ENCODE measurements at places on chromosomes 7 and 10.

DNA sequence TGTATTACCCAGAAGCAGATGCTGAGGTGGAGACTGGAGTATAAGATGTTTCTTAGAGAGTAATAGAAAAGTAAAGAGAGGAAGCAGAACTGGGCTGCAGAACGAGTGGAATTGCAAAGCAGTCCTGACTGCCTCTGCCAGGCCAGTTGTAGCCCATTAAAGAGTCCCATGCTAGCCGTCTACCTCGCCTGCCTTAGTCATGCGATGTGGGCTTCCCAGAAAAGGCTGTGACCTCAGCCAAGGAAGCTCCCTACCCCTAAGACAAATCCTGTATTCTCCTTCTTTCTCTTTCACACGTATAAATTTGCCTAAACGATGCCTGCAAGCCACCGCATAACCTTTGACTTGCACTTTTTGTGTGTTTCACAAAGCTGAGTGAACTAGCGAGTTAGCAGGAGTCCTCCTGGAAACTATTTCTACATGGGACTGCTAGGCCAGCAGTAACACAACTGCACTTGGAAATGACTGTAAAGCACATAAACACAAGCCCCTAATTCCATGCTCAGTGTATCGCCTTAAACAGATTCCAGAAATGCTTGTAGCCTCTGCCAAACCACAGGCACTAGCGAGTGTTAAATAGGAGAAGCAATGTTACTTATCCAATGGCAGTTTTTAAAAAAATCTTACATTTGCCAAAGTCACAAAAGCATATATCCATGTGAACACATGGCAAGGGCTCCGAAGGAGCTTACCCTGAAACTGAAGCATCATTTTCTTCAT, 47.4 kb upstream of the GNAI1 start:
- H3K4me3 ChIP-seq: no peak overlapping the region
- no peaks in the 10 kb centered on the region for H3K27me3 ChIP-seq
- peaks cover 22% of the 10 kb centered on the region for H3K4me1 ChIP-seq
- DNase-seq: no peak
- no peaks in the 10 kb centered on the region for H3K36me3 ChIP-seq
- H3K27ac ChIP-seq: peak overlapping the region; percentile 76

DNA sequence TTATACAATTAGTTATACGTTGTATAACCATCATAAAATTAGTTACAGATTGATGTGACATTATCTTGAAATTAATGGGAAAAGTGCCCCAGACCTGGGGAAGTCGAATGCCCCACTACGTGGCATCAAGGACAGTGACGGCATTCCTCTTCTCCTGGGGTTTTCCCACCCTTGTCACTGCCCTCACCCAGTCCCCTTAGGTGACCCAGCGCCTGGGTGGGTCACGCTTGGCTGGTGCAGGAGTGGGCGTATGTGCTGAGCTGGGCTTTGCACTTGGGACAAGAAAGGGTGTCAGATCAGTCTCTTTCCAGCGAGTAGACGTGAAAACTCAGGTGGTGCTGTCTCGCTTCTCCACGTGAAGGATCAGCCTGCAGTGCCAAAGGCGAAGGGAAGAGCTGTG, 7.6 kb downstream of the FOXK1 start:
- H3K4me1 ChIP-seq: peaks cover 57% of the 10 kb centered on the region
- H3K4me3 ChIP-seq: no peak overlapping the region
- H3K36me3 ChIP-seq: peaks cover 4% of the 10 kb centered on the region
- no peaks in the 10 kb centered on the region for H3K27me3 ChIP-seq

DNA sequence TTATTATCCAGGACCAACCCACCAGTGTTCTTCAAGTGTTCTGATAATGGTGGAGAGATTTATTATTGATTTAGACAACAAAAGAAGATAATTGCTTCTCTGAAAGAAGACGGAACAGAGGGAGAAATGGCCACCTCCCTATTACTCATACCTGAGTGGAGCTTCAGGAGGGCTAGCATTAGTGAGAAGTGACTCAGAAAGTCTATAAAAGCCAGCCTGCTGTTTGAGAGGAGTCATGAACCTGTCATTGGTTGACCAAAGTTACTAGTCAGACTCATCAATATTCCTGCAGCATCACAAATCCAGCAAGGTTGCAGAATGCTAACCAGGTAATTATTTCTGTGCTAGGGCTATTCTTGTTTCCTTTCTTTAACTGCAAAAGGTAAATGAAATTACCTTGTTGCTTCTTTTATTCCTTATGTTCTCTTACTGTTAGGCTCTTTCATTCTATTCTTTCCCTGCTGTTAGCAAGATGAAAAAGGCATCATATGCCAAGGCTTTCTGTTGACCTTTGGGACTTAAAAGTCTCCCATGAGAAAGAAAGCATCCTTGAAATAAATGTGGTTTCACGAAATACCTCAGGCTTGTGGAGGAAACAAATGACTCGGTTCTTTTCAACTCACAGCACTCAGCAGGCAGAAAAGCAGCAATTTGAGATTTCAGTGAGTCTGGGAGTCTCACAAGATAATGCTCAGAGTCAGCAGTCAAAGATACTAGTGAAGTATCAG, 256.4 kb upstream of the PHYHIPL start:
- peak overlapping the region; percentile 58 for H3K27ac ChIP-seq
- H3K4me1 ChIP-seq: peaks cover 25% of the 10 kb centered on the region
- H3K36me3 ChIP-seq: no peaks in the 10 kb centered on the region

DNA sequence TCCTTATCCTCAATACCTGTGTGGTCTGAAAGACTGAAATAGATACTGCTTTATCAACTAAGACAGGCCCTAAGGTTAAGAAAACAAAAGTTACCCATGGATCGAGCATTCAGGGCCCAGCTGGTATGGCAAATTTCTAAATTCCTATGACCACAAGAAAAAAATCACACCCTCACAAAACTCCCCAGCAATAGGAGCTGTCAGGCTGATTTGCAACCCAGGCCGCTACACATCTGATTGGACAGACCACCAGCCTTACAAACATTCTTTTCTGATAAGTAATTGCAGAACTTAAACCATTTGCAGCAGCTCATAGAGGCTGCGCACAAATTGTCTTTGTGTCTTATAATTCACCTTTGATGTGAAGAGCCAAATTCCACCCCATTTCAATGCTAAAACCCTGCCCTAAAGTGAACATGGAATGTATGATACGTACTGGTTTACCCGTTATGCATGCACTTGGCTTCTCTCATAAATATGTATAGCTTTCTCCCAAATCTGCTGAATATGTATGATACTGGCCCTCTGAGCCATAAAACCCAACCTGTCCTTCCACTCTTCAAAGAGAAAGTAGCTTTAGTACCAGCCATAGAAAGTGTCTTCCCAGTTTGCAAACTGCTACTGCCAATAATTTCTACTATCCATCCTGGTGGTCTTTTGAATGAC, 842.5 kb downstream of the GRID1 start:
- no peak overlapping the region for H3K27ac ChIP-seq
- no peaks in the 10 kb centered on the region for H3K27me3 ChIP-seq
- H3K4me1 ChIP-seq: no peaks in the 10 kb centered on the region
- DNase-seq: no peak
- H3K36me3 ChIP-seq: no peaks in the 10 kb centered on the region

GRCh38 chr7:116629051-116629463, 42.9 kb upstream of the MET start:
- H3K4me1 ChIP-seq: peaks cover 17% of the 10 kb centered on the region
- H3K4me3 ChIP-seq: peak overlapping the region; percentile 26
- no peak for DNase-seq
- peak overlapping the region; percentile 79 for H3K27ac ChIP-seq
- no peaks in the 10 kb centered on the region for H3K36me3 ChIP-seq
- H3K27me3 ChIP-seq: no peaks in the 10 kb centered on the region

- no peaks in the 10 kb centered on the region for H3K4me1 ChIP-seq
- H3K36me3 ChIP-seq: peaks cover 65% of the 10 kb centered on the region
- no peak overlapping the region for H3K27ac ChIP-seq
- no peak for DNase-seq
- no peaks in the 10 kb centered on the region for H3K27me3 ChIP-seq
Measured at GRCh38 chr7:70779321-70779720, 352.6 kb upstream of the GALNT17 start.

- DNase-seq: peak; percentile 53
- no peaks in the 10 kb centered on the region for H3K36me3 ChIP-seq
- H3K27me3 ChIP-seq: peaks cover 72% of the 10 kb centered on the region
- no peaks in the 10 kb centered on the region for H3K4me1 ChIP-seq
Measured at GRCh38 chr10:49688920-49689319, 9.5 kb downstream of the C10orf53 start.

DNA sequence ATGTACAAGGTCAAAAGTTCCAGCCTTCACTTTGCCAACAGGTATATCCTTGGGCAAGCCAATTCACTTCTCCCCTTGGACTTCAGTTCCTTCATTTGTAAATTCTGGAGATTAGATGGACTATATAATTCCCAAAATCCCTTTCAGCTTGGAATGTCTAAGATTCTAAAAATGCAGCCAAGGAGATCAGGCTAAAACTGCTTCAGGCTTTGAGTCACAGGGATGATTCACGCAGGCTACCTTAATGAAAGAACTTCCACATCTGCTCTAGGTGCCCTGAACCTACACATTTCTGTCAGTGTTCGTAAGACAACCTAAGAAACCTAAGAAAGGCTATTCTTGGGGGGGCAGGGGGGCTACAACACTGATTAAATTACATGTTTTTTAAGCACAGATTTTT, 7.1 kb downstream of the CPVL start:
- no peak for DNase-seq
- H3K4me3 ChIP-seq: no peak overlapping the region
- H3K4me1 ChIP-seq: no peaks in the 10 kb centered on the region
- no peaks in the 10 kb centered on the region for H3K36me3 ChIP-seq
- H3K27me3 ChIP-seq: peaks cover 34% of the 10 kb centered on the region
- H3K27ac ChIP-seq: no peak overlapping the region

DNA sequence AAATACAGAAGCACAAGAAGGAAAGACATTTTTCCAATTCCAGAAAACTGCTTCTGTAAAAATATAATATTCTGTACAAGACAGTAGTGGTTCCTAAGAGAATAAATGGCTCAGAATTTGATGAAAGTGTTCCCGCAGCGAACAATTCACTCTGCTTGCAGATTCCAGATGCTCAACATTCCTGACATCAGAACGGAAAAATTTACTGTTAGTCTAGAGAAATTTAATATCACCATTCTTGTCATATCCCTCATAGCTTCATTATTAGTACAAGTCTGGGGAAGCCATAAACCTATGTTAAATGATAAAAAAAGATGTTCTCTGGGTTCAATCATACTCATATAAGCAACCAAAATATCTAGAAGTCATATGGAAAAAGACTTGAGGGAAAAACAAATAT, 83.6 kb downstream of the MPP7 start:
- peaks cover 5% of the 10 kb centered on the region for H3K36me3 ChIP-seq
- DNase-seq: no peak
- H3K4me1 ChIP-seq: peaks cover 80% of the 10 kb centered on the region
- peak overlapping the region; percentile 20 for H3K4me3 ChIP-seq
- no peaks in the 10 kb centered on the region for H3K27me3 ChIP-seq

DNA sequence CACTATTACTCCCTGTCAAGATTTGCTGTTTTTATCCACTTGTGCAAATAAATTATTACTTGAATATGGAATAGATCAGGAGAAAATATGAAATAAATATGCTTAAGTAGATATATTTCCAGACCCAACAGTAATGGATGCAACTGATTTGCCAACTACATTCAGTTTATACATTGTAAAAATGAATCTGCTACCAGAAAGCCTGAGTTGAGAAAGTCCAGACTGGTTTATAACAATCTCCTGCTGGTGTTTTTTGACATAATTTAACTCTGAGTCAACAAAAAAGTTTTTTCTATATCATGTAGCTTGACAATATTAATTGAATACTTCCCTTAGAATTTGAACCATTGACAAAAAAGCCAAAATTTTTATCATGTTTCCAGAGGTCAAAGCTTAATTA, 265.8 kb upstream of the SEMA3D start:
- H3K36me3 ChIP-seq: no peaks in the 10 kb centered on the region
- H3K4me3 ChIP-seq: no peak overlapping the region
- no peaks in the 10 kb centered on the region for H3K4me1 ChIP-seq
- H3K27ac ChIP-seq: no peak overlapping the region

- H3K27me3 ChIP-seq: no peaks in the 10 kb centered on the region
- H3K36me3 ChIP-seq: no peaks in the 10 kb centered on the region
- peak overlapping the region; percentile 84 for H3K27ac ChIP-seq
- H3K4me1 ChIP-seq: peaks cover 14% of the 10 kb centered on the region
- no peak for DNase-seq
- H3K4me3 ChIP-seq: peak overlapping the region; percentile 59
Measured at GRCh38 chr10:22849077-22849805, 78.6 kb upstream of the ARMC3 start.

DNA sequence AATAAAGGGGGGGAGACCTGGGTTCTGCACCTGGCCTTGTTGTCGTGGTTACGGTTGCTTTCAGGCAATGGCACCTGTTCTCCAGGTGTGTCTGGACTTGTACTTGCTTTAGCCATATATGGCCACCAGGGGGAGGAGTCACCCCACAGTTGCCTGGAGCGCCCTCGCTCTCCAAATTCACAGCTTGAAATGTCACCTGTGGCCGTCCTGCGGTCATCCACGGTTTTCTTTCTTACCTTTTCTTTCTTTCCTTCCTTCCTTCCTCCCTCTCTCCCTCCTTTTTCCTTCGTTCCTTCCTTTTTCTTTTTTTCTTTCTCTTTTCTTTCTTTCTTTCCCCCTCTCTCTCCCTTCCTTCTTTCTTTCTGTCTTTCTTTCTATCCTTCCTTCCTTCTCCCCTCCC, 157.2 kb upstream of the ZNF92 start:
- DNase-seq: no peak
- H3K4me1 ChIP-seq: no peaks in the 10 kb centered on the region
- H3K4me3 ChIP-seq: no peak overlapping the region
- peaks cover 2% of the 10 kb centered on the region for H3K27me3 ChIP-seq

- peak; percentile 95 for DNase-seq
- peak overlapping the region; percentile 78 for H3K4me3 ChIP-seq
- H3K27ac ChIP-seq: peak overlapping the region; percentile 97
- no peaks in the 10 kb centered on the region for H3K27me3 ChIP-seq
- peaks cover 43% of the 10 kb centered on the region for H3K4me1 ChIP-seq
Measured at GRCh38 chr10:86971232-86971991, 3.1 kb downstream of the ADIRF start.

- peak overlapping the region; percentile 40 for H3K4me3 ChIP-seq
- H3K4me1 ChIP-seq: peaks cover 62% of the 10 kb centered on the region
- peak overlapping the region; percentile 72 for H3K27ac ChIP-seq
- no peaks in the 10 kb centered on the region for H3K36me3 ChIP-seq
- H3K27me3 ChIP-seq: no peaks in the 10 kb centered on the region
- DNase-seq: no peak
Measured at GRCh38 chr7:2621948-2622640, 9.7 kb upstream of the TTYH3 start.

- H3K4me1 ChIP-seq: peaks cover 22% of the 10 kb centered on the region
- H3K36me3 ChIP-seq: no peaks in the 10 kb centered on the region
Measured at GRCh38 chr10:19935176-19935575, 118.9 kb downstream of the PLXDC2 start.

- peaks cover 5% of the 10 kb centered on the region for H3K27me3 ChIP-seq
- peaks cover 2% of the 10 kb centered on the region for H3K36me3 ChIP-seq
- no peak overlapping the region for H3K4me3 ChIP-seq
- peaks cover 31% of the 10 kb centered on the region for H3K4me1 ChIP-seq
- H3K27ac ChIP-seq: no peak overlapping the region
- no peak for DNase-seq
Measured at GRCh38 chr10:126157189-126157588, 231.1 kb downstream of the ADAM12 start.

DNA sequence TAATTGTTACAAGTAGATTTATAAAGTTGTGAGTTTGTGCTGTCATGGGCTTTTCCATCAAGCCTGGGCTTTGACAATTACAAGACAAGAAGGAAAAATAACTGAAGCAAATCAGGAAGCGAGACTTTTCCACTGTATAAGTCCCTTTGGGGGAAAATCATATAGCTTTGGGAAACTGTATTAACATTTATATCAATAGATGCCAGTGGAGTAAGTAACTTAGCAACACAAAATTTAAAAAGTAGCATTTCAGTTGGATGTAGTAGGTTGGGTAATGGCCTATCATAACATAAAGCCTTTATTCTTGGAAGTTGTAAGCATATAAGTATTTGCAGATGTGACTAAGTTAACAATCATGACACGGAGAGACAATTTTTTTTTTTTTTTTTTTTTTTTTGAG, 931.1 kb downstream of the CNTNAP2 start:
- no peaks in the 10 kb centered on the region for H3K27me3 ChIP-seq
- H3K36me3 ChIP-seq: no peaks in the 10 kb centered on the region
- no peak for DNase-seq
- peaks cover 25% of the 10 kb centered on the region for H3K4me1 ChIP-seq
- peak overlapping the region; percentile 70 for H3K27ac ChIP-seq

Data from osteocyte (in vitro differentiated cells).